Activated CD4-positive, alpha-beta T cell treated with anti-CD3 and anti-CD28 coated beads, Interleukin-2, amount 50 U/mL, for 4 hours (primary cell): ENCODE measurements at places on chromosomes 7 and 10.

DNA sequence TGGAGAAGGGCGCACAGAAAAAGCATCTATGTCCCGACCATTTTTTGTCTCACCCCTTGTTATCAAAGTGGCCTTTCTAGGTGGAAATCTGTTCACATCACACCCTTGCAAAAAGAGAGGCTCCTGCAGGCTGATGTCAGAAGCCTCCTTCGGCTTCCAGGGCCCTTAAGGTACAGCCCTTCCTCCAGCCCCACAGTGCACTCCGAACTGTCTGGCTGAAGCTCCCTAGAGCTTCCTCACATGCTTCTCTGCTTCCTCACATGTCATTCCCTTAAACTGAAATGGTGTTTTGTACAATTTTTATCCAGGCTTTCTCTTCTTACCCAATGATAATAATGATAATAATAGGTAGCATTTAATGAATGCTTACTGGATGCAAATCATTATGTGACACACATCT is 210.3 kb downstream of the INHBA start:
- no peak for DNase-seq

GRCh38 chr7:66353547-66353946 is 148.4 kb downstream of the TPST1 start:
- no peak for DNase-seq

- no peak for DNase-seq
Measured at GRCh38 chr10:46218921-46219320, 67.9 kb upstream of the ANTXRL start.

DNA sequence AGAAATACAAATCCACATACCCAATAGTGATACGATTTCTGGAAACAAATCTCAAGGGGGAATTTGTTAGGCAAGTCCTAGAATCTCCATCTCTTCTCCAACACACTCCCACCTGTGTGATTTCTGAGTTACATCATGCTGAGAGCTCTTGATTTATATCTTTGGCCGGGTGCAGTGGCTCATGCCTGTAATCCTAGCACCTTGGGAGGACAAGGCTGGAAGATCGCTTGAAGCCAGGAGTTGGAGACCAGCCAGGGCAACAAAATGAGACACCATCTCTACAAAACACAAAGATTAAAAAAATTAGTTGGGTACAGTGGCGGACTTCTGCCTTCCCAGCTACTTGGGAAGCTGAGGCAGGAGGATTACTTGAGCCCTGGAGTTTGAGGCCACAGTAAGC is 1.5 kb upstream of the MTPN start:
- no peak for DNase-seq

DNA sequence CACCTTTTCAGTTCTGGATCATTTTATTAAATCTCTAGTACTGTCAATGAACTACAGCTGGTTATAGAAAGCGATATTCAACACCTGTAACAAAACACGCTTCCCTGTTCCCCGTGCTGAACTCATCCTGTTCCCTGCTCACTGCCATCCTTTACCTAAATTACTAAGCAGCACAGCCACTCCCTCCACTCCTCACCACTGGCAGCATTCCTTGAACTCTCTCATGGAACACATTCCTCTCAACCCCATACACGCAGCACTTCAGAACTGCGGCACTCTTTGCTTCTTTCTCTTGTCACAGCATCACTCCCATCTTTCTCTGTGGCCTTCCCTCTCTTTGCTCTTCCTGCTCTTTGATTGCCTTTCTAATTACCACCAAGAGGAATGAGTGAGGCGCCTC is 27.4 kb downstream of the RELN start:
- DNase-seq, result no peak

DNA sequence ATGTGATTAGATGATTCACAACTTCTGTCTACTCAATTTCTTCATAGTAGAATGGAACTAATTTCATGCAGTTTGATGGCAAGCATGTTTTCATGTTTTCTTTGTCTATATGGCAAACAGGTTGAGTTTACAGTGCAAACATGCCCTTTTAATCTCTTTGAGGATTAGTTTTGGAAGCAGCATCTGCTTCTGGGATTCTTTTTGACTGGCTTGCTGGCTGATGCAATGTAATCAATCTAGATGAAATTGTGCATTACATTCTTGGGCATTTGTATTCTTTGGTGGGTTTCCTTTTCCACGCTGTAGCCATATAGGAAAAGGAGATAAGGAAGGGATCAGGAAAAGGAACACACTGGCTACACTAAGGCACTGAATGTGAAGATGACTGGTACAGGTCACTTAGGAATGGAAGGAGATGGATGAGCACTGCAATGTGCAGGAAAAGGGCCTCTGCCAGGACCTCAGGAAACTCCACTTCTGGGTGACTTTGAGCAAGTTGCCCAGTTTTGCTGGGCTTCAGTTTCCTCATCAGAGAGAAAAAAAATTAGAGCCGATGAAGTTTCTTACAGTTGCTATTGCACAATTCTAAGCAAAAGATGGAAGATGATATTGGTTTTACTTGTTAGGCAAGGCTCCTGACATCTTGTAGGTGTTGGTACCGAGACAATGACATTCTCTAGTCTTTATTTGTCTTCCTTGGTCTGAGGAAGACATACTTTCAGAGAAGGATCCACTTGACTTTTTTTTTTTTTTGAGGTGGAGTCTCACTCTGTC is 269.1 kb downstream of the SUGCT start:
- DNase-seq, result no peak

GRCh38 chr7:35657125-35657524 is 37.8 kb downstream of the HERPUD2 start:
- DNase-seq, result no peak
